ENCODE measurements at places on chromosomes 11 and 22.

- DNase-seq = no peak
Observed at GRCh38 chr11:1049071-1049405, 12.5 kb upstream of the MUC6 start.

DNA sequence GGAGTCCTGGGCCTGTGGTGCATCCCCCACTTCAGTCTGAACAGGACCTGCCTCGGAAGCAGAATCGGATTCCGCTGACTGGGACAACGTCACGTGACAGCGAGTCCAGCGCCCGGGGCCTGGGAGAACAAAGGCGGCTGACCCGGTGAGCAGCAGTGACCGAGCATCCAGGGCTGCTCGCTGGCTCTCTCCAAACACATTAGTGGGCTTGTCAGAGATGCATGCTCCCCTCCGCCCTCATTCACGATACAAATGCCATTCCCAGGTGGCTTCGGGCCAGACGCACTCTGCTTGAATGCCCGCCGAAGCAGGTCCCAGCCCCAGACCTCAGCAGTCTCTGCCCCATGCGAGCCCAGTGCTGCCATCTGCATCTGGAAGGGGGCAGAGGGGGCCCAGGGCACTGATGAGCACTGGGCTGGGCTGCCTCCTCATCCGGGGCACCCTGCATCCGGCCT lies 91.0 kb downstream of the WNT7B start:
- DNase-seq = no peak

GRCh38 chr22:44668190-44668885 lies 33.7 kb upstream of the PRR5 start:
- DNase-seq = no peak

DNA sequence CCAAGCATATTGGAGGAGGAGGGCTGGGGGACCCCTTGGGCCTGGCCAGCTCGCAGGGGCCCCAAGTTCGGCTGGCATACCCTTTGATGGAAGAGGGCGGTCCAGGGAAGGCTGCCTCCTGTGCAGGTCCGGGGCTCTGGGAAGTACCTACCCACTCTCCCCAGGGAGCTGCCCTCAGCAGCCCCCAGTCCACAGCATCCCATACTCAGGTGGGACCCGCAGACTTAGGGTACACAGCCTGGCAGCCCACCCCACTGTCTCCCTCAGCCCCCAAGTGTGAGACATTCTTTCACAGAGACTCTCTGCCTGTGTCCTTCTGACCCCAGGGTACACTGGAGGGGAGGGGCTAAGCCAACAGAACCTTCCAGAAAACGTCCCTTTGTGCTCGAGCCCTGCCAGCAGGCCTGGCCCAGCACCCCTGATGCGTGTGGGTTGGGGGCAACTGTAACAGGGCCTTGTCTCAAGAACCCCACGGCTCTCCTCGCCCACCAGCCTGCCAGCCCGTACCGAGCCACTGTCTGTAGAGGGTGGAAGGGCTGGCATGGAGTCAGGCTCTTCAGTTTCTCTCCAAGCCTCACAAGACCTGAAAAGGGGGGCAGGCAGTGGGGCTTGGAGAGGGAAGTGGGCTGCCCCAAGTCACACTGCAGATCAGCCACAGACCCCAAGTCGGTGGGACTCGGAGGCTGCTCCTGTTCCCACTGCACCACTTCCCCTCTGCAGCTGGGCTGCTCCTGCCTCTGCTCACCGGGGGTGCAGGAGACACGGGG lies 7.0 kb upstream of the TNFRSF13C start:
- no peak for DNase-seq

DNA sequence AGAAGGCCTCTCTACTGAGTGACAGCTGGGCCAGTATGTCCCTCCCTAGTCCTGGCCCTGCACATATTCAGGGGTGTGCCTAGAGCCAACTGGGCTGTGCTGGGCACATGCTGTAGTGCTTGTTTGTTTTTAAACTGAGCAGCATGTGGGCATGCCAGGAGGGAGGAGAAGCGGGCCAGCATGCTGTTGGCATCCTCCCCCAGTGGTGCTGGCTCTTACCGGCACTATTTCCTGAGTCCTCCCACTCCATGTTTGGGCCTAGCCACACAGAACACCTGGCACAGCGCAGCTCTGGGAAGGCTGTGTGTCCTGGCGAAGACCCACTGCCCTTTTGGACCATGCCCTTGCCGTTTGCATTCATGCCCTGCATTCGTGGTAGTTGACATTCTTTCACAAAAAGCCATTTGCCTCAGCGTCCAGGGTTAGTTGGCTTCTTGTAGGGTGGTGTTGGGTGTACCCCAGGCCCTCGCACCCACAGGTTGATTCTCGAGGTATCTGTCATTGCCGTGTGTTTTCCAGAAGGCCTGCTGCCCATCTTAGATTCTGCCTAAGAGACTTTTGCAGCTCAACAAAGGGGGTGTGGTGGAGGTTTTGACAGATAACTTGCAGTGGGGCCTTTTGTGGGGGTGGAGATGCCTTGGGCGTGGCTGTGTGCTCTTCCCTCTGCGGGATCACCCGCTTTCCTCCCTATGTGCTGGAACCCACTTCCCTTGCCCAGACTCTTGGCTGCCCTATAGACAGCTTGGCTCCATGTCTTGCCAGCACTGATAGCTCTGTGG lies 13.6 kb downstream of the DGCR8 start:
- no peak for DNase-seq

GRCh38 chr22:37008365-37008764 lies 10.9 kb downstream of the TST start:
- DNase-seq = no peak

DNA sequence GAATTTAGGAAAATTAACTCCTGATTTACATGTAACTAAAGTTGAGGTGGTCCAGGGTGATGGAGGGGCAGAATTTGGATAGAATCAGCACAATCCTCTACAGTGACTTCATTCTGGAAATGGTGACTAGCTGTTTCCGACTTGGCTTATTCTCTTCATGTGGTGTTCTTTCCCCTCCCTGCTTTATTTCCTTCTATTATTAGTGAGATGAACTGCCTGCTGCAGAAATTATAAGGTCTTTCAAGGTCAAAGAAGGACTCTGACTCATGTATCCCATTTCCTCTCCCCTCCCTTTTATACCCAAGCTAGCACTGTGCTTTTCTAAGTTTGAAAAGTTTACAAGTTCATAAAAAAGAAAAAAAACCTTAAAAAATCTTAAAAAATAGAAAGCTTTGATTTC lies 12.2 kb upstream of the MRPL17 start:
- DNase-seq = no peak

GRCh38 chr11:12862696-12863469 lies 146.2 kb upstream of the RASSF10 start:
- DNase-seq = no peak

DNA sequence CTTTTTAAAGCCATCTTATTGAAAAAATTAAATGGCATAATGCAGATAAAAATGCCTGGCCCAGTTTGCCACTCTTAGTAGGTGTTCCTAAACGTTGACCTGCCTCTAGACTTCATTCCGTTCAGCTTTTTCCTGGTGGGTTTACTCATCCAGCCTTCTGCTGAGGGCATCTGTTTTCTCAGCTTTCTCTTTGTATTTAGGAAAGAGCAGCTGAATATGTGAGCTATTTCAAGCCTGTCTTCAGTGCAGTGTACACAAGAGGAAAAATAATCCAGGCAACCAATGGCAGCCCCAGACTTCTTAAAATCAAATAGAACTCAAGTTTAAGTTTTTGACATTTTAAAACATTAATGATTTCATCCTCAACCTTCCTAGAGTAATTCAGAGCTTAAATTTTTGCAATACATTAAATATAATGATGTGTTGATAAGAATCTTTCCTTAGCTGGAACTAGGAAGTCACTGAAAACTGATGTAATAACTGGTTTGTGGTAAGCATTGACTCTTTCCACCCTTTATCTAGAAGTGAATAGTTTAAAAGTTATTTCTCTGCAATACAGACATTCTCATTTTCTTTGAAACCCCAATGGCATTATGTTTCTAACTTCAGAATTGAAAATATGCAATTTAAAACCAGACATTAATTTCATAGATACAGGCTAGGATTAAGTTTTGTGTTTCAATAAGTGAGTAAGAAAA lies 165.4 kb downstream of the AASDHPPT start:
- no peak for DNase-seq

DNA sequence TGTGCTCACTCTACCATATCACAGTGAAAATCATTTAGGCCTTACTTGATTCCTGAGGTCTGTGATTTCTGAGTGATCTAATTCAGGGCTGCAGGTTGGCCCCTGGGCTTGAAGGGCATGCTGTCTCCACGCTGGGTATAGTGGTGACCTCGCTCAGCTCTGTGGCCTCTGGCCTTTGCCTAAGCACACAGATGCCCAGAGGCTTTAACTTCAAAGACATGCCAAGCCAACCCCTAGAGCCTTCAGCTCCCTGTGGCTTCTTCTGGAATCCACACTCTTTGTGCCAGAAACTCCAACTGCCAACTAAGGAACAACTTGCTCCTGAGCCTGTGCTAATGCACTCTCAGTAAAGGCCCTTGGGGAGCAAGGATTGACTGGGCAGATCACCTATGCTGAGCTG lies 232.6 kb upstream of the MPPED2 start:
- DNase-seq = no peak

GRCh38 chr22:23557036-23557435 lies 23.1 kb downstream of the IGLL1 start:
- DNase-seq = no peak

DNA sequence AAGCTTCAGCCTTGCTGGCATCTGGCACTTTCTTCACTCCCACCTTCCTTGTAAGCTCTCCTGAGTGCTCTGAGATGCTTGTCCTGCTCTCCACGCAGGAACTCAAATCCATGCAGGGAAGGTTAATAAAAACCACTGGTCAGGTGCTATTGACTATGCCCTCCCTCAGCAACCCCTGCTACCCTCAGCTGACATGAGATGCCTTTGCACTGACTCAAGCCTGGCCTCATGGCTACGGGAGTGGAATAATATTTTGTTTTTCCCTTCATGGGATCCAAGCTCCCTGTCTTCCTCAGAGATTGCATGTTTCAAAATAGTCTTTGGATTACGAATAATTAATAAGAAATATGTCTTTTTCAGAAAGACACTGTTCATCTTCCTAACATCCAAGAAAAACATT lies 31.7 kb upstream of the ABCC8 start:
- no peak for DNase-seq

DNA sequence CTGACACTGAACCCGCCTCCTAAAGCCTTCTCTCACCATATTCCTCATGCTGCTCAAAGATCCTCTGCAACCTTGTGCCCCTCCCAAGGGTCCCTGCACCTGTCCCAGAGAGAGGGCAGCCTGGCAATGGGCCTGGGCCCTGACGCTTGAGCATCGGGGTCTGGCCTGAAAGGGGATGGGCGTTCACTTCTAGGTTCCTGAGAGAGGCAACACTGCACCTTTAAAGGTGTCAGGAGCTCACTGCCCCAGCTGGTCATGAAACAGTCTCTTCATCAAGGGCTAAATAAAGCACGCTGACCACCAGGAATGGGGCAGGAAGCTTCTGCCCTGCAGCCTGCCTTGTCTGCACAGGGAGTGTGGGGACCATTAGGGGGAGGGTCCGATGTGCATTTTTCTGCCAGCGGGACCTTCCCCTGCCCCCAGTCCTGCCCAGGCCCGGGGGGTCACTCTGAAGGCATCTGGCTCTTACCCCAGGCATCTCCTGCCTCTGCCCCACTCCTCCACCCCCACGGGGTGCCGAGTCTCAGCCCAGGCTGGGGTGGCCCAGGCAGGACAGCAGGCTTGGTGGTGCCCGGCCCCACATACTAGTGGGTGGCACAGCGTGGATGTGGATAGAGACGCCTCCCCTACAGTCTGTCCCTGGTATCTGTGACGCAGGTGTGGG lies 3.5 kb downstream of the C11orf21 start:
- DNase-seq = no peak

GRCh38 chr11:35031867-35032266 lies 107.1 kb upstream of the CD44 start:
- DNase-seq = no peak

DNA sequence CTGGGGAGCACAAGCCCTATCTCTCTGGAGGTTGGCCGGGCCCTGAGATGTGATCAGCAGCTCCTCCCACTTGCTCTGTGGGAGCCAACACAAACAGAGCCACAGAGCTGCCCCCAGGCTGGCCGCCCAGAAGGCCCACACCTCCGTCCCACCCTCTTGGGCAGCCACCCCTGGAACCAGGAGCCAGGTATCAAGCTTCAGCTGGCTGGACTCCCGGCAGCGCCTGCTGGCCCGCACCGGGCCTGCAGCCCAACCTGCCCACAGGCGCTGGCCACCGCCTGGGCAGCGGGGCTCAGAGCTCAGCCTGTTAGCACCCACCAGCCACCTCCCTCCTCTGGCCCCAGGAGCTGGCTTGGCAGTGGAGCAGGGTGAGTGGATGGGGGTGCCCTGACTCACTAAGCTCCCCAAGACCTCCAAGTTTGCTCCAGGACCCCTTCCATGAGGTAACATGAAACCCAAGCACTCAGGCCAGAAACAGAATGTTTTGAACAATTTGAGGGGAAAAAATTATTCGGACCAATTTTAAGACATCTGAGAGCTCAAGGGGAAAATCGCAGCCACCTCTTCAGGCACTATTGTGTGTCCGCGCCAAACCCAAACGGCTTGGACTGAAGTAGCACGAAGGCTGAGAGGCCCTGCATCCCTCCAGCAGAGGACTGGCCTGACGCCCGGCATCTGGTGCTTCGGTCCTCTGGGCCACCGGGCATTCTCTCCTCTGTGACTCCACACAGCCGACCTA lies 450.8 kb downstream of the SOX6 start:
- DNase-seq = no peak

GRCh38 chr11:1473786-1474185 lies 12.8 kb downstream of the MOB2 start:
- DNase-seq = no peak

- DNase-seq = no peak
Observed at GRCh38 chr22:28052825-28053269, 133.8 kb upstream of the PITPNB start.

DNA sequence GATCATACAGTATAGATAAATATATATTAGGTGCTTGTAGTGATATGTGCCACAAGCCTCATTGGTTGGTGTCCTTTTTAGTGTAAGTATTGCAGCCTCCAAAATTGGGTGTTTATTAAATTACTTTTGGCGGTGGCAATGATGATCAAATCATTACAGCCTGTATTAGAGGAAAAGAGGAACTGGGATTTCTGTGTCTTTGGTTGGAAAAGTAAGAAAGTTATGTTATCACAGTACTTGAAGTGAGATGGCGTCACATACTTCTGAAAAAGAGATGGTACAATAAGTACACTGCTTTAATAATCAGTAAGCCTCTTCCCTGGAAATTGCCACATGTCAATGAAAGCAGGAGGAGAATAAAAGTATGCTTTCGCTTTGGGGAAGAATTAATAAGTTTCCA lies 523 bp upstream of the MPZL3 start:
- DNase-seq = no peak

DNA sequence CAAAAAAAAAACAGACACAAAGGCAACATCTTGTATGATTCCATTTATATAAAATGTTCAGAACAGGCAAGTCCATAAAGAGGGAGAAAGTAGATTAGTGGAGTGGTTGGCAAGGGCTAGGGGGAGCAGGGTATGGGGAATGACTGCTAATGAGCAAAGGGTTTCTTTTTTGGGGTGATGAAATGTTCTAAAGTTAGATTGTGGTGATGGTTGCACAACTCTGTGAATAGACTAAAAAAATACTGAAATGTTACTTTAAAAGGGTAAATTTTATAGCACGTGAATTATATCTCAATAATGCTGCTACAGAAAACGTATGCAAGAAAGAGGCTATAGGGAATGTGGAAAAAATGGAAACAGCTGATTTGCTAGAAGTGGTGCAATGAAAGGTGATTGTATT lies 155.1 kb downstream of the TENM4 start:
- DNase-seq = no peak
